ENCODE measurements at places on chromosomes 6 and 20.

DNA sequence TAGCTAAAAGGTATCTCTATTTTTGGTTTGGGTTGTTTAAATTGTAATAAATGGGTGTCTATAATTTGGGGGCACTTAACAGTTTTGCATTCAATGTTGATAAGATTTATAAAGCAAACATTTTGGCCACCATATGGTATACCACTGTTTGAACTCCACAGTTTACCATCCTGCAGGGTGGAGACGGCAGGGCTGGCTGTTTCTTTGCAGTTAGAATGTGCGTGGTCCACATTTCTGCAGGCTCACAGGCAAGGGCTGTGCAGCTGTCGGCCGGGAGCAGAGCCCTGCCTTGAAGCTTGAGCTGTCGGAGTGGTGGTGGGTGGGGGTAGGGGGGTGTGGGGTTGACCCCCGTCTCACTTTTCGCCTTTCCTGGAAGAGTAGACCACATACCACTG lies 135.9 kb downstream of the CDH4 start:
- no peak for DNase-seq

DNA sequence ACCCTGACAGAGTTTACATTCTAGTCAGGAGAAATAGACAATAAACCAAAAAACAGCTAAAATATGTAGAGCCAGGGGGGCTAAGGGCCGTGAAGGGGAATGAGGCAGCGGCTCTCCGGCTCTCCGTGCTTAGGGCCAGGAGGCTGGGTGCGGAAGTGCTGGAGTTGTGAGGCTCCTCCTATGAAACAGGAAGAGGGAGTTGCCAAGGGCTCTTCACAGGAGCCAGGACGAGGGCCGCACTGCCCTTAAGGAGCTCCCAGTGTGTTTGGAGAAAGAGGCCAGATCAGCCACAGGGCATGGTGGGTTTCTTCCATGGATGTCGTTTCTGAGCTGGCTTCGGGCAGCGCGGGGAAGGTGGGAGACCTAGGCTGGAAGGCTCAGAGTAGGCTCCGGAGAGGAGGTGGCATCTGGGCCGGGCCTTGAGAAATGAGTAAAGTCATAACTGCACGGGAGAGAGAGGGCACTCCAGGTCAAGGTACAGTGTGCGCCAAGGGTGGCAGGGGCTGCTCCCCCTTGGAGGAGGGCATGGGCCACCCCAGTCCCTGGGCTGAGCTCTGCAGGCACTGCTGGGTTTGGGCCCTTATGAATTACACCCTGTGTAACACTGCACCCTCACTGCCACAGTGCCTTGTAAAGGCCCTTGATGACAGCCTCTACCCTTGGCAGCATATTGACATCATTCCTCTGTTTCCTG lies 20.8 kb upstream of the MLN start:
- peak; percentile 18 for DNase-seq

DNA sequence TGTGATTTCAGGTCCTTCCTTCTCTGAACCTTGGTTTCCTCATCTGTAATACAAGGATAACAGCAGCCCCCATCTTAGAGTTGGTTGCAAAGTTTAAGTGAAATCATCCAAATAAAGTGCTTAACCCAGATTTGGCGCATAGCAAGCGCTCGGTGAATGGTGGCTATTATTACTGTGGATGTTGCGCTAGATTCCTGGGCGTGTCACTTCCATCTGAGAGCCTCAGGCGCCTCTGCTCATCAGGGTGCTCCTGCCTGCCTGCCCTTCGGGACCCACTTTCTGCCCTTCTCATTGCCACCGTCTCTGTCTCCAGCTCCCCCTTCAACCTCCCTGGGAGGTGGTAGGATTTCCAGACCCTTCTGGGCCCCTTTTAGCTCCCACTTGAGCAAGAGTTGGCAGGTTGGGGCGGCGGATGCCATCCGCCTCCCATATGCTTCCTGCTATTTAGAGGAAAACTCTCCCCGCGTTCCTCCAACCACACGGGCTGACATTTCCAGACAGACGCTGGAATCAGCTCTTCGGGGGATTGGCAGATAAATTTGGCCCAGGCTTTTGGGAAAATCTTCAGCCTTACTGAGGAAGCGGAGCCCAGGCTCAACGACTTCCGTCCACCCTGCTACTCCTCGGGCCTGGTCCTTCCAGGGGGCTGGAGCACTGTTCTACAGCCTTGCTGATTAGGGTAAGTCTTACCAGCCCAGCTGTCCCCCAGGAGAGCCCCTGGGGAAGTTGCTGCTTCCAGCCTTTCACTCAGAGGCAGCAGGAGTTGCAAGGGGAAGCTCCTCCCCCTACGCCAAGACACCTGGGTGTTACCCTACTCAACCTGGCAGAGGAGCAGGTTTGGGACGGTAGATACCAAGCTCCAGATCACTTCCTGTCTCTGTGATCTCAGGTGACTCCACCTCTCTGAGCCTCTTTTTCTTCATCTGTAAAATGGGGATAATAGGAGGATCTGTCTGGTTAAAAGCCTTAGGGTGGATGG lies 71.5 kb downstream of the DLGAP4 start:
- DNase-seq: no peak

DNA sequence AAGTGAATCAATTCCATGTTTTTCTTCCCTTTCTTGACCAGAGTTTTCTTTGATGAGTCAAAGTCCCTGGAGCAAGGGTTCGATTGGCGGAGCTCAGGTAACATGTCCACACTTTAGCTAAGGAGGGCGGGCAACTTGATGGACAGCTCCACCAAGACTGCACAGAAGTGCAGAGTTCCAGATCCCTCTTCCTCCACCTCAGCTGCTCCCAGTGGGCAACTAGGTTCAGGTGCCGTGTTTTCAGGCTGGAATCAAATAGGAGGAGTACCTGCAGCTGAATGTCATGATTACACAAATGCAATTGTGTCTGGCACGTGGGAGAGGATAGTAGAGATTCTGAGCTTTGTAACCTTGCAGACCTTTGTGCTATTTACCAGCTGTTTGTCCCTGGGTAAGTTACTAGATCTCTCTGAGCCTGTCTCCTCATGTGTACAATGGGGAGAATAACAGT lies 1.9 kb upstream of the ELMO2 start:
- DNase-seq: no peak

DNA sequence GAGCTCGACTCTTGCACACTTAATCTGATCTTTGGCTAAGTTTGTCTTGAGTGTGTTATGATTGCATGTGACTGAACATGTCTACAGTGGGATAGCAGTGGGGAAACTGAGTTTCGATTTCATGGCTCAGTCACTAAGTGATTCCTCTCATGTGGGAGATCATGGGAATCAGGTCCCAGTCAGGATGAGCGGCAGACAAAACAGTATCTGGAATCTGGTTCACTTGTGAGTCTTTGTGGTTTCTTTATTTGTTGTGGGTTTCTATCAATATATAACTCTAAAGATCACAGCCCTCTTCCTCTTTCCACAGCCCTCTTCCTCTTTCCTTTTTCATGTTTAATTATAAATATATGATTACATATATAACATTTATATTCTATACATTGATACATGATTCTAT lies 4.0 kb downstream of the RPP21 start:
- no peak for DNase-seq

GRCh38 chr20:63295846-63296245 lies 2.9 kb downstream of the COL20A1 start:
- DNase-seq: no peak

- DNase-seq: peak; percentile 86
Measured at GRCh38 chr6:6749702-6750491, 161.4 kb downstream of the LY86 start.

- DNase-seq: no peak
Measured at GRCh38 chr20:51216850-51217249, 193.9 kb upstream of the KCNG1 start.

- no peak for DNase-seq
Measured at GRCh38 chr20:6714279-6714711, 53.2 kb upstream of the BMP2 start.

Measured in fibroblast of skin of right quadriceps (primary cell).